ENCODE measurements at places on chromosomes 7 and 10. TPM values are rescaled to one million over a fixed set of nuclear protein-coding genes. Genes with fewer than 3 reads are reported as not detected.
A peak's percentile ranks its signal among the peaks of the same experiment; 100 is the strongest.

- peak; percentile 83 for DNase-seq
Measured at GRCh38 chr10:22251751-22252223, 34.0 kb upstream of the EBLN1 start.

- no peak for DNase-seq
Measured at GRCh38 chr10:54342058-54342457, 459.0 kb downstream of the PCDH15 start.

- DNase-seq = no peak
Measured at GRCh38 chr7:45450571-45451204, 123.5 kb upstream of the ADCY1 start.

GRCh38 chr10:114078346-114078745 lies 34.7 kb downstream of the ADRB1 start:
- no peak for DNase-seq

DNA sequence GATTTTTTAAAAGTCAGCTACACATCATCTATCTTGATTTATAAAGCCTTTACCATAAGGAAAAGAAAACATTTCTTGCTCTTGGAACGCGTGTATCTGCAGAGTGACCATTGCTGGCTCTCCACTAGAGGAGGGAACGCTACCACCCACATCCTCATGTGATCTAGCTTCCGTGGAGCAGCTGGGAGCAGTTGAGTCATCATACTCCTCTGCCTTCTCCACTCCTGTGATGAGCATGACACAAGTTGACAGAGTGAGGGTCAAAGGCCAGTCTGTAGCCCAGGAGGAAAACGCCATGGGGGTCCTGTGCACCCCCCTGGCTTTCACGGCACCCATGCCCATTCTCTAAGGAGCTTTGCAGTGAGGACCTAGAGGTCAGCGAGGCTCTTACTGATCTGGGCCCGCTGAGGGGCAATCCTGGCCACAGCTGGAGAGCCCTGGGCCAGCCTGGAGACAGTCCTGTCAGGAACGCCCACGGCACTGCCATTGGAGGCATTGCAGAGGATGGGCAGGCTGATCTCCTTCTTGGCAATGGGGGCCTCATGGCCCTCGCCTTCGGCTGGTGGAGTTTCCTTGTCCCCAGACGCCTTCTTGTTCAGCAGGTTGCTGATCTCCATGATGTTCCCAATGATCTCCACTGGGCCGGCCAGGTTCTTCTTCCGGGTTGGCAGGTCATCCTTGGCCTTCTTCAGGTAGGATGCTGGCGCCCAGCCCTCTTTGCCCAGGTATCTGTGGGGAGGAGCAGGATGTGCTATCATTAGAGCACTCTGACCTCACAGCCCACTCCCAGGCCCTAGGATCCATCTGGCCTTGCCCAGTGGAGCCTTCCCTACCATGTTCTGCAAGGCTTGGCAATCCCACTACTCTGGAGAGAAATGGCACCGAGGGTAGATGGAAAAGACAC lies 119.2 kb downstream of the NEURL1 start:
- DNase-seq = no peak

DNA sequence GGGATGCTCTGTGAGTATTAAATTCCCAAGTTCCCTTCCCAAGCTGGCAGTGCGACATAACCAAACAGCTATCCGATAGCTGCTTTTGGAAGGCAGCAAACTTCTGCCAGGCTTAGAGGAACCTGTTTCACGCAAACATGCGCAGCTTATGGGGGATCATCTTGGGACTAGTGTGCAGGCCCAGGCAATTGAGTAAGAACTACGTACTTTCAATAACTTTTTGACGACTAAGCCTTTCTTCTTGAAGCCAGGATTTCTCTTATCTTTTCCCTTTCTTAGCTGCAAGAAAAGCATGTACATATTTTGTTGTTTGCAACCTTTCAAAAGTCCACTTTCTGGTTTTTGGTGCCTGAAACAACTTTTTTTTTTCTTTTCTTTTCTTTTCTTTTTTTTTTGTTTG lies 28.7 kb upstream of the SEPHS1 start:
- DNase-seq = no peak

DNA sequence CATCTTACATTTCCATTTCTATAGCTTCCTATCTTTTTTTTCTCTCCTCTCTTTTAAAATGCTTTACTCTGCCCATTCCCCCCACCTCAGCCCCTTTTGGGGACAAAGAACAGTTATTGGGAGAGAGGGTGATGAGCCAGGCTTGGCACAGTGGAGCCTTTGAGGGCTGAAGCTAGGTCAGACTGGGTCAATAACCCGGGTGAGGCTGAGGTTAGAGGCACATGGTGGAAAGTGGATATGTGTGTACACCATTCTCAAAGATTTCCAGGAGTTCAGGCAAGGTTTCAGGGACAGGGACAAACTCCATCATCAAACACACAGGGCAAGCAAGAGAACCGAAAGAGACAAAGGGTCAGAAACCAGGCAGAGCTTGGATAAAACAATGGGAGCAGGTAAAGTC lies 11.5 kb downstream of the ABCB4 start:
- DNase-seq = no peak

- no peak for DNase-seq
Measured at GRCh38 chr7:31254926-31255325, 85.6 kb downstream of the NEUROD6 start.

DNA sequence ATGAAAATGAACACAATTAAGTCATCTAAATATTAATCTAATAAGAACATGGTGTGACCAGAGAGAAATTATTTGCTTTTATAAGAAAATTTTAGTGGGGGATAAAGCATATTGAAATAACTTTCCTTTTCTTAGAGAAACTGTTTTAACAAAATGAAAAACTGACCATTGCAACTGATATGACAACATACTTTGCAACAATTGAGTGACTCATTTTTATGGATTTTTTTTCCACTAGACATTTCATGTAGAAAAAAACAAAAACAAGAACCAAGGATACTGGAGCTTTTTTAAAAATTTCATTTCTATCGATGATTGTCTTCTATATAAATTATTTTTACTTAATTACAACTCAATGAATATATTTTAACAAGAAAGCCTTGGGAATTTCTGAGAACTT lies 90.0 kb downstream of the C1GALT1 start:
- DNase-seq = no peak

DNA sequence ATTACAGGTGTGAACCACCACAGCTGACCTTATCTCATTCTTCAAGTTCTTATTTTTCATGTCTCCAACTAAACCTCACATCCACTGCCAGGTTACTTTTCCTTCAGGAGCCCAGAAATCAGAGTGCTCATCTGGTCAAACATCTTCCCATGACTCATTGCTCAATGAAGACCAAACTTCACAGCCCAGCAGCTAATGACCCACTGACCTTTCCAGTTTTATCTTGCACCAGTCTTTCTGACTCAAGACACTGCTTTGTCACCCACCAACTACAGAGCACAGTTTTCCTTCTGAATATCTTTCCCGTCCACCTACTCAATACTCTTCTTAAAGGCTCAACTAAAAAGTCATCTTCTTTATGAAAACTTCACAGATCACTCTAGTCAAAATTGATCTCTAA lies 245.1 kb downstream of the CHCHD3 start:
- no peak for DNase-seq

DNA sequence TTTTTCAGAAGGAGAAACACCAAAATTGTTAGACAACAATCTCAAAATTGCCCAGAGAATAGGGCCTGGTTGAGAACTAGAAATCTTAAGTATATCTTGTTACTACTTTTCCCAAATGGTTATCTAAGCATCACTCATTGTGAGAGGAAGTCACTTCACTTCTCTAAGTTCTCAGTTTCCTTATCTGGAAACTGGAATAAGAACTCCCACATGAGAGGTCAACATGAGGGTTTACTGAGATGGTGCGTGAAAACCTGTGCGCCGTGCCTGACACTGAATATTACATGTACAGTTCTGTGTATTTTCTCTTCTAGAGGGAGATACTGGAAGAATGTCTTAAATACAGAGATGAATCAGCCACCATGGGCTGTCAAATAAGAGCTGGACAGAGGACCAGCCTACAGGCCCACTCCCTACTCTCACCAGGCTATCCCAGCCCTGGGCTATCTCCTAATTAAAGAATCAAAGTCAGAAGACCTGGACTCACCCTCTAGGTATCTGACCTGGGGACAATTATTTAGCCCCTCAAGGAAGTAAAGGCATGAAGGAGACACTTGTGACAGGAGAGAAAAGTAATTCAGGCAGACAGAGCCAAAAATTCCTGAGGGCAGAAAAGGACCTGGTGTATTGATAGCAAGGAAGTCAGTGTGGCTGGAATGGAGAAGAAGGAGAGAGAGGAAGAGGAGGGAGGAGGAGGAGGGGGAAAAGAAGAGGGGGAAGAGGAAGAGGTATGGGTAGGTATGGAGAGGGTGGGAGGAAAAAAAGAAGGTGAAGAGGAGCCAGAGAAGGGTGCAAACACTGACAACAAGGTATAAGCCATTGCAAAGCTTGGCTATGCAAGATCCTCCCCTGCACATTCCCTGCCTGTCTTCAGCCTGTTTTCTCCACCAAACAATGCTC lies 44.9 kb downstream of the CCDC71L start:
- DNase-seq = no peak

The SPAM1 gene
- polyA plus RNA-seq = 18.1 TPM

The PTPRE gene
- polyA plus RNA-seq = 10.0 TPM

The ESYT2 gene
- 53.9 TPM for polyA plus RNA-seq

The METTL27 gene
- 5.6 TPM for polyA plus RNA-seq

The LIPN gene
- polyA plus RNA-seq = not detected

The HTR7 gene
- polyA plus RNA-seq = 26.2 TPM

The C10orf53 gene
- polyA plus RNA-seq = 139 TPM

The ARHGEF5 gene
- polyA plus RNA-seq = 5.0 TPM

The TSC22D4 gene
- polyA plus RNA-seq = 57.4 TPM

The TRPV5 gene
- polyA plus RNA-seq = 0.57 TPM
